ENCODE measurements at places on chromosomes 3 and 15. TPM values are rescaled to one million over a fixed set of nuclear protein-coding genes. Genes with fewer than 3 reads are reported as not detected.
A peak's percentile ranks its signal among the peaks of the same experiment; 100 is the strongest.

Gene EPHA6
- not detected for total RNA-seq

GRCh38 chr3:4138150-4138785 is 164.9 kb upstream of the SETMAR start:
- DNase-seq: no peak

GRCh38 chr15:68097029-68097428 is 42.9 kb downstream of the PIAS1 start:
- DNase-seq: no peak

DNA sequence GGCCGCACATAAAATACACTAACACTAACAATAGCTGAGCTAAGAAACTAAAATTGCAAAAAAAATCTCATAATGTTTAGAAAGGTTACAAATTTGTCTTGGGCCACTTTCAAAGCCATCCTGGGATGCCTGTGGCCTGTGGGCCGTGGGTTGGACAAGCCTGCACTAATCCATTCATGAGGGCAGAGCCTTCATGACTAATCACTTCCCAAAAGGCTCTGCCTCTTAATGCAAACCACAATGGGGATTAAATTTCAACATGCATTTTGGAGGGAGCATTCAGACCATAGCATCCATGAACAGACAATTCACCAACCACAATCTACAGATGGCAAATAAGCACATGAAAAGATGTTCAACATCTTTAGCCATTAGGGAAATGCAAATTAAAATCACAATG is 128.2 kb downstream of the SUCLG2 start:
- DNase-seq: no peak

DNA sequence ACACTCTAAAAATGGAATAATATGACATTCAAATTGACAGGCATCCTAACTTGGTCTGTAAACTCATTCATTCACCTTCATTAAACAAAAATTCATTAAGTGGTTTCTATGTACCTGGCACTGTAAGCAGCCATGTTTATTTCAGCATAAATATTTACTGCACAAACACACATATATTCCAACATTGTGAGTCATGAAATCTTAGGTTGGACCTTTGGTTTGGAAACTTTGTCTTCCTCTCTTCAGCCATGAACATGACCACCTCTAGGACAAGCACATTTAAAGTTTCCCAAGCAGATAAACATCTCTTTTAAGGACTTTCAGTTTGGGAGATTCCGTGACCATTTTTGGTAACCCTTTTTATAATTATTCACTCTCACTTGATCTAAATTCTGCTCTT is 131.8 kb downstream of the TPRG1 start:
- DNase-seq: no peak

DNA sequence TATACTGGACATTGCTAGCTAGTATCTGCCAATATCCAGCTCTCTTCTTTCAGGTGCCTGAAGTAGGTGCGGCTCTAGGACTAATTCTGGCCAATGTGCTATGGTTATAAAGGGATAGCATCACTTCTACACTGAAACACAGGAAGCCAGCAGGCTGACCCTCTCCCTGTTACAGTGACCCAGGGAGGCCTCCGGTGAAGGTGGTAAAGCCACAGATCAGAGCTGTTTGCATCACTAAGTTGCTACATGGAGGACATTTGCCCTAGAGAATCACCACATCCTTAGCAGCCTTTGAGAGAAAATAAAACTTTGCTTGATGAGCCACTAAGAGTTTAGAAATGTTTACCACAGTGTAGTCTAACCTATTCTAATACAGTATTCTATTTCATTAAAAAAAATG is 161.4 kb downstream of the CHST2 start:
- DNase-seq: peak; percentile 59

- no peak for DNase-seq
These were observed 36.2 kb downstream of the GAP43 start for GRCh38 chr3:115659253-115660220.

DNA sequence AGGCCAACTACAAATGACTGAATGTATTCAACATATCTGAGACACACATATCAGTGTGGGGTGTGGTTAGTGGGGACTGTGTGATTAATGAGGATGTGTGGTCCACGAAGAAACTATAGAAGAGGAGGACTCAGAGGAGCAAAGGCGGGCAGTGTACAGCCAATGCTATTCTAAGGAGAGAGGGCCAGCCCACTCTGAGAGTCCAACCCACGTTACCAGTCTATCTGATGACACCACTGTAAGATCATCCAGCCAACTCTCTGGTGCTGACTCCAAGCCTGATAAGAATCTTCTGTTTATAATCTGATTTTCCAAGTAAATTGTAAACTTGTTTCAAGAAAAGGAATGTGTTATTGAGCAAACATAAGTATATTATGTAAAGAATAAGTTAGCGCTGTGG is 47.2 kb downstream of the MCF2L2 start:
- no peak for DNase-seq

- DNase-seq: no peak
These were observed 157.7 kb downstream of the WNT7A start for GRCh38 chr3:13722178-13722577.

DNA sequence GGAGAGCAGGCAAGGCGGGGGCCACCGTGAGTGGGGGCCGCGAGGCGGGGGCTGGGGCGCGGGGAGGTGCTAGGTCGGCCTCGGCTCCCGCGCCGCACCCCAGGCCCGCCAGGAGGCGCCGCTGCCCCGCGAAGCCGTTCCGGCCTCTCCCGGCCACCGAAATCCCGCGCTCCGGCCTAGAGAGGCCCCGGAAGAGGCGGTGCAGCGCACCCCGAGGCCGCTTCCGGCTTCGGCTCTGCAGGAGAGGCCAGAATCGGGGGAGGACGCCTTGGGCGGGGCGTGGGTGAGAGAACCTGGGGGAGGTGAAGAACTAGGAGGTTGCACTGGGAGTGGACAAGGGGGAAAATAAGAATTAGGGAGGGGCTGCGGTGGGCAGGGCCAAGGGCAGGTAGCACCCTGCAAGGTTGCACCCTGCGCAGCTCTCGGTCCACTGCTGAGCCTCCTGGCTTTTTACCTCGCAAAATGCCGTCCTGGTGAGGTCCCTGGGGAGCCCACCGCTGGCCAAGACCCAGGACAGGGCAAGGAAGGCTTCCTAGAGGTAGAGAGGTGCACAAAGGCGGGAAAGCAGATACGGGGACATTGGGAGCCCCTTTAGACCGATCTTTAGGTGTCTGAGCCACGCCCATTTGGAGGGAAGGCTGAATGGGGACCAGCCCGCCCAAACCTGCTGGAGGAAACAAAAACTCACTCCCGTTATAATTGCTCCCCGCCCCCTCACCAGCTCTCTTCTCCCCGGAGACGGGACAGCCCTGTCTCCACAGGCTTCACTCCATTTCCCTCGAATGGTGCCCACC is 8.4 kb upstream of the GNAI2 start:
- peak; percentile 89 for DNase-seq

GRCh38 chr3:194632809-194633348 is 340 bp downstream of the TMEM44 start:
- peak; percentile 17 for DNase-seq

Measured in natural killer cell (primary cell).